Activated naive CD4-positive, alpha-beta T cell treated with anti-CD3 and anti-CD28 coated beads, Interleukin-2, amount 10 ng/mL, durations not matched to agents 5 hours and 36 hours (primary cell): ENCODE measurements at places on chromosomes 5 and 9. TPM values are rescaled to one million over a fixed set of nuclear protein-coding genes. Genes with fewer than 3 reads are reported as not detected.

RASEF gene
- 0.08 TPM for total RNA-seq

CDKN2B gene
- 4.9 TPM for total RNA-seq

ALDH1B1 gene
- total RNA-seq, result 9.4 TPM

TAF11L5 gene
- total RNA-seq, result not detected

CEL gene
- 2.6 TPM for total RNA-seq
